Left ventricle myocardium superior (tissue), 1 donor: ENCODE measurements at places on chromosomes 5 and 9. TPM values are rescaled to one million over a fixed set of nuclear protein-coding genes. Genes with fewer than 3 reads are reported as not detected.

- no peak for DNase-seq
These were observed 138.7 kb downstream of the ZNF354C start for GRCh38 chr5:179198825-179199224.

The SLCO6A1 gene
- total RNA-seq = not detected

GRCh38 chr5:131389096-131389868, 125.4 kb downstream of the CDC42SE2 start:
- DNase-seq = no peak

The COL23A1 gene
- total RNA-seq = 20.4 TPM

DNA sequence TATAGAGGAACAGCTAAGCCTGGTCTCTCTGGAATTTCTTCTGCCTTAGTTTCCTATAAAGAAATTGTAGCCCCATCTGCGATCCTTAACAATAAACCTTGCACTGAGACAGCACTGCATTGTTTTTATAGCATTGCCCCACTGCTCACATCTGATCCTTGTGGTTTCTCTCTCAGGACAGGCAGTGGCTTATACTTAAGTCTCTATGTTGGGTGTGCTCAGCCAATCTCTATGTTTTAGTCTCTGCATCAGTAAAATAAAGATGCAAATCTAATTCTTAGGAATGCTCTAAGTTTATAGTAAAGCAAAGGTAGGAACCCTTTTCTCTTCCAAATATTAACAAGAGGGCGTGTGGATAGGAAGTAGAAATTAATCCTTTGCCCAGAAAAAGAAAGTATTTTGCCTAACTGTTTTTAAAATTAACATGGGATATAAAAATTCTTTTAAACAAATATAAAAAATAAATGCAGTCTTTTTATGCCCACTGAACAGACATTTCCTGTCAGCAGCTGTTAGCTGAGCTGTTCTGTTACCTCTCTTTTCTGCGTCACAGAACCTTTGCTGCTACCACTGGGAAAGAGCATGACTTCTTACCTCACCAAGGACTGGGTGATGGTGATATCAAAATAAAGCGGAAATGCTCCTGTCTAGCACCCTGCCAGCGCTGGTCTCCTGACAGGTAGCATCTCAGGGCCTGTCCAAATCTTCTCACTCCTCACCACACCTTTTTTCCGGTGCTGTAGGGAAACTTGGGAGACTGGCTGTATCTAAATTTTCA, 29.5 kb downstream of the MRPS27 start:
- no peak for DNase-seq

DNA sequence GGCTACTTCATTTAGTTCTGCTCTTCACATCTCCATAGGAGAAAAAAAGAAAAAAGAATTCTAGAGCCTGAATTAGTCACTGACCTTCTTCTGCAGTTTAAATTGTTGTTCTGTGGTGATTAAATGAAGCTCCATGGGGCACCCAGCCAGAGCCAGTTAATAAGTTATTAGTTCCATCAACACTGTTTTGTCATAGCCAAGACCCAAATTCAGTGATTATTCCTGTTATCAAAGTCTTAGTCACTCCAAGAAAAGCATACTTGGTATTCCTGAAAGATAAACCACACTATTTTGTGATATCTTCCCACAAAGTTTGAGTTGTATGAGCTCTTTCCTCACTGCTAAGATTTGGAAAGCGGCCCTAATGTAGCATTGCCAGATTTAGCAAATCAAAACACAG, 134.8 kb upstream of the RGMB start:
- DNase-seq = peak; percentile 43

GRCh38 chr5:16810208-16810854, 125.8 kb downstream of the MYO10 start:
- no peak for DNase-seq

The ACER2 gene
- total RNA-seq = 3.4 TPM

- DNase-seq = no peak
These were observed 19.1 kb downstream of the PHF2 start for GRCh38 chr9:93595461-93595860.

DNA sequence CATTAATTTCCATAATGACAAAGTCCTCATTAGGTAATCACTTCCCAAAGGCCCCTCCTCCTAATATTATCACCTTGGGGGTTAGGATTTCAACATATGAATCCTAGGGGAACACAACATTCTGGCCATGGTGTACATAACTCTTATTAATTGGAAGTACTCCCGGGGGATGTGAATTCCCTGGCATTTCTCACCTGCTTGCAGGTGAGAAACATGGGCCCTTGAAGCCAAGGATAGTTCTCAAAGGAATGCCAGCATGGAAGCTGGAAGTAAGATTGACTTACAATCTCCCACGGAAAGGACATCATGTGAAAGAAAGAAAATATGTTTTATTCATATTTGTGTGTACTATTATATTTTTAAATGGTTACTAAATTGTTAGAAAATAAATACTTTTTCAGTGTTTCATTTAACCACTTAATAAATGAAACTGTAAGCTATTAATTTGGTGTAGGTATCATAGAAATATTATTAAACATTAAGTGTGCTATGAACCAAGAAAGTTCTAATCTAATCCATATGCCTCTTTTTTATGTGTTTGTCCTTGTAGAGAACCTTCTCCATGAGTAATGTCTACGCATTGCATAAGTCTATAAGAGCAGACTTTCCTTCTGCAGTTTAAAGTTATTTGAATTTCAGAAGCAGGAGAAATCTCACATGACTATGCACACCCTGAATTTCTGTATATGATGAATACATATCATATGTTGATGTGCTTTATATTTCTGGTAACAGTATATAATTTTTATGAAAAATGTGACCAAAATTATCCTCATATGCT, 59.4 kb downstream of the ANXA1 start:
- DNase-seq = no peak

The SPATA9 gene
- not detected for total RNA-seq

- no peak for DNase-seq
These were observed 81.9 kb downstream of the PDZD2 start for GRCh38 chr5:31720811-31721345.

DNA sequence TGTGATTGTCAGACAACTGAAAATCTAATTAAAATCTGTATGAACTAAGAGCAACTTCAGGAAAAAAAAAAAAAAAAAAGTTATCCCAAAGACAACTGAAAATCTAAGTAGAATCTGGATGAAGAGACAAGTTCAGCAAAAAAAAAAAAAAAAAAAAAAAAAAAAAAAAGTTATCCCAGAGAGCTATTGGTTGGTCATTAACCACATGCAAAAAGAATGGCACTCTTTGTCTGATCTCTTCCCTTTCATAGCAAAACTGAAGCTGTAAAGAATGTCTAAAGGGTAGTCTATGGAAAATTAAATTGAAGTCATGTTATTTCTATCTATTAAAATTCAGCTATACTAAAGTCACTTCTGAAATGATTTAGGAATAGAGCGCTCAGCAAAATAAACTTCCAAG, 32.9 kb downstream of the STRBP start:
- no peak for DNase-seq
